ENCODE measurements at places on chromosomes 4 and X.

DNA sequence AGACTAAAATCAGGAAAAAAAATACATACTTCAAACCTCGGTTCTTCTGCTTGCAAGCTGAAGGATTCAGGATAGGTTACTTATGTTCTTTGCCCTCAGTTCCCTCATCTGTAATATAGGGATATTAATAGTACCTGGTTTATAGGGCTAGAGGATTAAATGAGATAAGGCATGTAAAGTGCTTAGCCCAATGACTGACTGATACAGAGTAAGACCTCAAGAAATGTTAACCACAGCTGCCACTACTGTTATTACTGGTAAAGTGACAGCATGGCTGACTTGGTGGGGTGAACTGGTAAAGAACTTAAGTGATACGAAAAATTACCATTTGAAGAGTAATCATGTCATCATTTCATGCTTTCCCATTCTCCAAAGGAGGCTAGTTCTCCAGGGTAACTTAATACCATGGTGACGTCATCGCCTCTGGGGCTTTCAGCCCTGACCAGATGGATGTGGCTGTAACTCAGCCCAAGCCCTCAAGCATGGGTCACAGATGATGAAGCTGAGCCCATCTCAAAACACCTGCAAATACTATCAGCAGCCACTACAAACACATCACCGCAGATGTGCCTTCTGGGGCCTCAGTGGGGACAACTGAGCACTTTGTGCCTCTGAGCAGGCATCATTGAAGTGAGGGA lies 44.5 kb upstream of the SCML1 start:
- DNase-seq, result no peak

DNA sequence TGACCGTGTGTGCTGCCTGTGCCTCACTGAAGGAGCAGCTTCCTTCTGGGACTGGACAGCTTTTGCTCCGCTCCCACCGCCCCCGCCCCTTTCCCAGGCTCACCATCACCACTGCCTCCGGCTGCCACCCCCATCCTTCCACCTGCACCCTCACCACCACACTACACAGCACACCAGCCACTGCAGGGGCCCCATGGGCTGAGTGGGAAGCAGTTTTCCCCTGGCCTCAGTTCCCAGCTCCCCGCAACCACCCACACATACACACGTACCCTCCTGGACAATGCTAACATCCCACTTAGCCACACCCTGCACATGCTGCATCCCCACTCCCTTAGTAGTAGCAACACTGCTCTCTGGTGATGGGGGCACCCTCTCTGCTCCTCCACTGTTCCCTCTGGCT lies 29.6 kb upstream of the COX18 start:
- DNase-seq, result no peak

DNA sequence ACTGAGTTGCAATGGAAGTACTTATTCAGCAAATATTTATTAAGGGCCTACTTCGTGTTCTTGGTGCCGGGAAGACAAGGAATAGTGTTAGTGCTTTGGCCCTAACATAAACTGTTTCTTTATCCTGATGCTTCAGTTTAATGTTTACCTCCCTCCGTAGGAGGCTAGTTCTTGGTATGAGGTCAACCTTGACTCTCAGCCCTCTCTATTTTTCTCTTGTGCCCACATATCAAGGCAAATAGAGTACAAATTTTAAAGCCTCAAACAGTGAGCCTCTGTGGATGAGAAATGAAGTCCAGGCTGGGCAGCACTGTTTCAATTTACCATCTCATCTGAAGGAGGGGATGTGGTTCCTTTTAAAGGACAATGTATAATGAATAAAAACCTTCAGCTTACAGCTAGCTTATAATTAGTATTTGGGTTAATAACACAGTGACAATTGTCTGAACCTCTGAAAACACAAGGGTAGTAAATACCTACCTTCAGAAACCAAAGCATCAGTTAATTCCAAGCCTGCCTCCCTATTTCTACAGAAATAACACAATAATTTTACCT lies 68.5 kb downstream of the SH3RF1 start:
- DNase-seq, result no peak

- DNase-seq, result no peak
These were observed 332.9 kb downstream of the PPP3CA start for GRCh38 chr4:101014417-101014816.

GRCh38 chrX:17007134-17007768 lies 60.8 kb downstream of the REPS2 start:
- no peak for DNase-seq

GRCh38 chr4:37872310-37872988 lies 18.4 kb upstream of the TBC1D1 start:
- DNase-seq, result no peak

DNA sequence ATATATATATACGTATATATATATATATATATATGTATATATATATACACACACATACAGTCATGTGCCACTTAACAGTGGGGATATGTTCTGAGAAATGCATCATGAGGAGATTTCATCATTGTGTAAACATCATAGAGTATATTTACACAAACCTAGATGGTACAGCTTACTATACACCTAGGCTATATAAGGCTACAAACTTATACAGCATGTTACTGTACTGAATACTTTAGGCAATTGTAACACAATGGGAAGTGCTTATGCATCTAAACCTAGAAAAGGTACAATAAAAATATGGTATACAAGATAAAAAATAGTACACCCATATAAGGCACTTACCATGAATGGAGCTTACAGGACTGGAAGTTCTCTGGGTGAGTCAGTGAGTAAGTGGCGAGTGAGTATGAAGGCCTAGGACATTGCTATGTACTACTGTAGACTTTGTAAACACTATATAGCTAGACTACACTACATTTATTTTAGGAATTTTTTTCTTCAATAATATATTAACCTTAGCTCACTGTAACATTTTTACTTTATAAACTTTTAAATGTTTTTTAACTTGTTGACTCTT lies 13.2 kb upstream of the CCSER1 start:
- DNase-seq, result no peak

- DNase-seq, result no peak
These were observed 12.7 kb downstream of the TAB3 start for GRCh38 chrX:30876367-30876766.

GRCh38 chr4:41146716-41147506 lies 67.4 kb downstream of the APBB2 start:
- DNase-seq, result no peak

Measured in stimulated activated CD8-positive, alpha-beta memory T cell treated with anti-CD3 and anti-CD28 coated beads, Interleukin-15, amount 100 ng/mL, for 4 hours (primary cell).